Umbilical cord (tissue), 2 donors: ENCODE measurements at places on chromosomes 7 and 10.

GRCh38 chr10:35237766-35238512, 98.4 kb upstream of the CCNY start:
- DNase-seq, result no peak

DNA sequence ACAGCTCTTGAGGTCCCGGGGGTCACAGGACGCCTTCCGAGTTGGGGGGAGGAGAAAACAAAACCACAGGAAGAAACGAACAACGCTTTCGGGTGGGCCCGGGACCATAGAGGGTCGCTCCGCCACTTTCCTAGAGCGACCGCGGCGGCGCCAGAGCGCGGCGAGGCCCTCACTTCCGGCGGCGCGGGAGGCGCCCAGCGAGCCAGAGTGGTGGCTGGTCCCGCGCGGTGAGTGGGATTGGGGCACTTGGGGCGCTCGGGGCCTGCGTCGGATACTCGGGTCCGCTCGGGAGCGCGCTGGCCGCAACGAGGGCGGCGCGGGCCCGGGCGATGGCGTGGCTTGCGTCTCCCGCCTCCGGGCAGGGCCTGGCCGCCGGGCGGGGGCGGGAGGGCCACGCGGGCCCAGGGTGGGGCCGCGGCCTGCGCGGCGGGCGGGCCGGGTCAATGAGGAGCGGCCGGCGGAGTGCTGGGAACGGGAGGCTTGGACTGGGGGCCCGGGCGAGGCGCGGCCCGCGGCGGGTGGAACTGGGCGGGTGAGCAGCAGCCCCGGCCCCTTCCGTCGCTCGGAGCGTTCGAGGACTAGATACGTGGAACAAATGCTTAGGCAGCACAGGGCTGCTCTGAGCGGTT, at the start of gene ZNF22:
ZNF22 (plus strand) TSS at position 172 of the 629 bp plus-strand sequence. CDS start 2,446 bp downstream, outside the sequence.
- peak; percentile 82 for DNase-seq

DNA sequence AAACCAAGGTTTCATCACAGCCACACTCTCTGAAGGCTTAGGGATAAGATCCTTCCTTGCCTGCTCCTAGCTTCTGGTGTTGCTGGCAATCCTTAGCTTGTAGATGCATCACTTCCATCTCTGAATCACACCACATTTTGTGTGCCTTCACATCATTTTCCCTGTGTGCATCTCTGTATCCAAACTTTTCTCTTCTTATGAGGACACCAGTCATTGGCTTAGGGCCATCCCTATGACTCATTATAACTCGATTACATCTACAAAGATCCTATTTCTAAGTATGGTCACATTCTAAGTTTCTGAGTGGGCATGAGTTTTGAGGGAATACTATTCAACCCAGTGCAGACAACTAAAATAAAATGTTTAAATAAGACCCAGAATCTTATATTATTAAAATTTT, 121.7 kb downstream of the C7orf25 start:
- DNase-seq, result no peak

DNA sequence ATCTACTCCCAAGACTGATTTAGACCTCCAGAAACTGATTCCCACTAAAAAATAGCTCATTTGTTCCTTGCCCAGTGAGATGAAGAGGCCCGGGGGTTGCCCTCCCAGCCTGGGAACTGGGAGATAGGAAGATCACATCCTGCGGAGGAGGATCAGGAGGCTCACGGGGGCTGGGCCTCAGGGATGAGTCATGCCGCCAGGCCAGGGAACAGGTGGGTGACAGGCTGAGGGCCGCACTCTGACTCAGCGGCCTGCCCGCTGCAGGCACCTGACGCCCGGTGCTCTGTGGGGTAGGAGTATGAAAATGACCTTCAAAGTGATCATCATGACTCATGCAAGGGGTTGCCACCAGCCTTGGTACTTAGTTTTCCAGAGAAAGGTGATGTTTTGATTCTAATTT, 104.5 kb upstream of the ZPBP start:
- no peak for DNase-seq

DNA sequence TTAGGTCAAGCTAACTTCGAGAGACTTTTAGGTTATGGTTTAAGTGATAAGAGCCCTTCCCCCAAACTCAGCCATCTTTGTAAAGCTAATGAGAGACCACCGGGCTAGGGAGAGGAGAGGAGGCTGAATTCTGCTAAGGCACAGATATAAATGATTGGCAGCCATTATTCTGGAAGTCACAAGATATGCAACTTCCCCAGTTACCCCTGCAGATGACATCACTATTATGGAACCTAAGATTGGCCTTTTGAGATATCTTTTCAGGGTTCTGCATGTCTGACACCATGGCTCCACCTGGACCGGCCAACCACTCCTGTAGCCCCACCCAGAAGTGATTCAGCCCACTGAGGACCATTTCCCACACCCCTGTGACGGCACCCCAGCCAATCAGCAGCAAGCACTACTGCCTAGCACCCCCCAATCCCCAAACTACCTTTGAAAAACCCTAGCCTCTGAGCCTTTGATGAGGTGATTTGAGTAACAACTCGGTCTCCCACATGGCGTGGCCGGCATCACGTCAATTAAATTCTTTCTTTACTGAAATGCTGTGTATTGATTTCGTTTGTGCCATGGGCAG, 14.4 kb downstream of the VIPR2 start:
- DNase-seq, result no peak

GRCh38 chr7:111029574-111030251, 61.2 kb upstream of the LRRN3 start:
- peak; percentile 21 for DNase-seq

DNA sequence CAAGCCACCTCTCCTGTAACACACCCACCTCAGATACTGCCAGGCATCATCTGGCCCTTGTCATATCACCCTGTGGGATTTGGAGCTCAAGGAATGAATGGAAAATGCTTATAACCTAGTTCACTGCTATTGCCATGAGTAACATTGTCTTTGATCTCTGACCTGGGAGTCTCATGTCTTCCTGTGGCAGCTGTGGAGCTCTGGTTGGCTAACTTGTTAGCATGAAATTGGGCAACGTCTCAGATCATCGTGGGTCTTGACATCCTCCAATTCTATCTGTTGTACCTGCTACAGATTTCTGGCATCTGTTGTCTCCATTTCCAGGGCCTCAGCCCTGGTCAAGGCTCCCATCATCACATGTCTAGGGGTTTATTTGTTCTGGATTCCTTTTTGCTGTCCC, 2.2 kb upstream of the TMEM270 start:
- DNase-seq, result no peak

- DNase-seq, result no peak
Measured at GRCh38 chr7:30866939-30867338, 44.7 kb upstream of the AQP1 start.

DNA sequence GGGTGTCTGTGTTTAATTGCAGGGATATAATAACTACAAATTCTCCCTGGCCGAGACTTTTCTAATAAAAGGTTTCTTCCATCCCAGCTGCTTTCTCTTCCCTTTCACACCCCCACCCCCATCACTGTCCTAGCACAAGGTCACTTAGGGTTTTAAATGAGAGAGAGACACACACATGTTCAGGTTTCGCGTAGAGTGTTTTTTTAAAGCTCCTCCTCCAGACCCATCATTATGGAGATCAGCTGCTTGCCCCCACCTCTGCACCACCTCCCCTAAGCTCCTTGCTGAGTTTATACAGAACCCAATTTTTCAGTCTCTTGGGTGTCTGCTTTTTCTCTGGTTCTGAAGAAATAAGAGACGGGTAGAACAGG, 18.6 kb downstream of the LRMDA start:
- peak; percentile 59 for DNase-seq

DNA sequence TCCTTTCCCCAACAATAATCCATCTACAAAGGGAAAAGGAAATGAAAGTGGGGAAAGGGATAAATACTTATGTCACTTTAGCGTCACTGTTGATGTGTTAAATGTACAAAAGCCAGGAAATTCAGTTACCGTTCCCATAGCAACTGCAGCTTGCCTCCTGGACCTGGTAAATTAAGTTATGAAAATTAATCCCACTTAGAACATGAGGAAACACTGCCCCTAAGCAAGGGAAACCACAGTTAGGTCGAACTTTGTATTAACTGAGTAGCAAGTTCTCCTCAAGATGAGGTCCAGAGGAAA, 338.2 kb upstream of the AOAH start:
- no peak for DNase-seq

GRCh38 chr10:106506526-106507283, 657.8 kb downstream of the SORCS1 start:
- no peak for DNase-seq

GRCh38 chr7:66700633-66701131, 39.9 kb upstream of the RABGEF1 start:
- no peak for DNase-seq
